ENCODE measurements at places on chromosomes 6 and 20.

GRCh38 chr6:85421972-85422371 is 27.9 kb upstream of the NT5E start:
- no peak for DNase-seq

DNA sequence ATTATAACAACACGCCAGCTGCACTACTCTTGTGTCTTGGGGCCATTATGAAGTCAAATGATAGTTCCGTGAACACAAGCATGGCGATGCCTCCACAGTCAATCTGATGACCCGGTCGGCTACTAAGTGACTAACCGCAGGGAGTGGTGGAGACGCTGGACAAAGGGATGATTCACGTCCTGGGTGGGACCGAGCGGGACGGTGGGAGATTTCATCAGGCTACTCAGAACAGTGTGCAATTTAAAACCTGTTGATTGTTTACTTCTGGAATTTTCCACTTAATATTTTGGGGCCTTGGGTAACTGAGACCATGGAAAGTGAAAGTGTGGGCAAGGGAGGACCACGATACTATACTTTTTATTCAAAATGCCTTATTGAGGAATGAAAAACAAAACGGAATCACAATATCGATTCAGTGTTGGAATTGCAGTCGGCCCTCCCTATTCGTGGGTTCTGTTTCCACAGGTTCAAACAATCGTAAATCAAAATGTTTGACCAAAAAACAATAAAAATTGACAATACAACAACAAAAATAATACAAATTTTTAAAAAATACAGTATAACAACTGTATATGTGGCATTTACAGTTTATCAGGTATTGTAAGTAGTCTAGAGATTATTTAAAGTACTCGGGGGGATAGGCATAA is 66.5 kb downstream of the MYLK4 start:
- DNase-seq = no peak

- DNase-seq = no peak
Measured at GRCh38 chr6:162363757-162364156, 363.8 kb downstream of the PRKN start.

GRCh38 chr6:148935705-148936435 is 189.0 kb downstream of the UST start:
- DNase-seq = no peak

DNA sequence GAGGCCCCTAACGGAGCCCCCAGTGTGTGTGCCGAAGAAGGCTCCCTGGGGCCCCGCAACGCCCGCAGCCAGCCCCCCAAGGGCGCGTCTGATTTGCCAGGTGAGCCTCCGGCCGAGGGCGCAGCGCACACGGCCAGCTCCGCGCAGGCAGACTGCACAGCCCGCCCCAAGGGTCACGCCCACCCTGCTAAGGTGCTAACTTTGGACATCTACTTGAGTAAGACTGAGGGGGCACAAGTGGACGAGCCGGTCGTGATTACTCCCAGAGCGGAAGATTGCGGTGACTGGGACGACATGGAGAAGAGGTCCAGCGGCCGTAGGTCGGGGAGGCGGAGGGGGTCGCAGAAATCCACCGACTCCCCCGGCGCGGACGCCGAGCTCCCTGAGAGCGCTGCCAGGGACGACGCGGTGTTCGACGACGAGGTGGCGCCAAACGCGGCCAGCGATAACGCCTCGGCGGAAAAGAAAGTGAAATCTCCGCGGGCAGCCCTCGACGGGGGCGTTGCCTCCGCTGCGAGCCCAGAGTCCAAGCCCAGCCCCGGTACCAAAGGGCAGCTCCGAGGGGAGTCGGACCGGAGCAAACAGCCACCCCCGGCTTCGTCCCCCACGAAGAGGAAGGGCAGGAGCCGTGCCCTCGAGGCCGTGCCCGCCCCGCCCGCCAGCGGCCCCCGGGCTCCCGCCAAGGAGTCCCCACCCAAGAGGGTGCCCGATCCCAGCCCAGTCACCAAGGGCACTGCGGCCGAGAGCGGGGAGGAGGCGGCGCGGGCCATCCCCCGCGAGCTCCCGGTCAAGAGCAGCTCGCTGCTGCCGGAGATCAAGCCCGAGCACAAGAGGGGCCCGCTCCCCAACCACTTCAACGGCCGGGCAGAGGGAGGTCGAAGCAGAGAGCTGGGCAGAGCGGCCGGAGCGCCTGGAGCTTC is 117.0 kb downstream of the RTN4IP1 start:
- peak; percentile 20 for DNase-seq

- no peak for DNase-seq
Measured at GRCh38 chr6:71383901-71384489, 95.4 kb downstream of the OGFRL1 start.

GRCh38 chr6:126127659-126128058 is 141.3 kb downstream of the TRMT11 start:
- no peak for DNase-seq

DNA sequence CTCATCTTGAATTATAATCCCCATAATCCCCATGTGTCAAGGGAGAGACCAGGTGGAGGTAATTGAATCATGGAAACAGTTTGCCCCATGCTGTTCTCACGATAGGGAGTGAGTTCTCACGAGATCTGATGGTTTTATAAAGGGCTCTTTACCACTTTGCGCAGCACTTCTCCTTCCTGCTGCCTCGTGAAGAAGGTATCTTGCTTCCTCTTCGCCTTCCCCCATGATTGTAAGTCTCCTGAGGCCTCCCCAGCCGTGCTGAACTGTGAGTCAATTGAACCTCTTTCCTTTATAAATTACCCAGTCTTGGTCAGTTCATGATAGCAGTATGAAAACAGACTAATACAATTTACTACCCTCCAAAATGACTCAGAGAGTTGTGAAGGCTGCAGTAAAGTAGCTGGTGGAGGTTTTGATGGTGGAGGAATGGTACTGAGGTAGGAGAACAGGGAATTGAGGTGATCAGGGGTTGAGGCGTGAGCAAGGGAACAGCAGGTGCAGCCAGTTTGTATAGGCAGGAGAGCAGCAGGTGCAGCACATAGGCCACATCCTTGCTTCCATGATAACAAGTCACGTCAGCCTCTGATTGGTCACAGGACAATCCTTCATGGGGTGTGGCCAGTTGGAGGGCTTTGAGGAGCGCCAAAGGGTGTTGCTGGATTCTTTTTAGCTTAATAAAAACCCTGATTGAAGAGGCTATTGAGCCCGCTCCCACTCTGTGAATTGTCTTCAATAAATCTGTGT is 150.0 kb downstream of the CDC5L start:
- DNase-seq = no peak

DNA sequence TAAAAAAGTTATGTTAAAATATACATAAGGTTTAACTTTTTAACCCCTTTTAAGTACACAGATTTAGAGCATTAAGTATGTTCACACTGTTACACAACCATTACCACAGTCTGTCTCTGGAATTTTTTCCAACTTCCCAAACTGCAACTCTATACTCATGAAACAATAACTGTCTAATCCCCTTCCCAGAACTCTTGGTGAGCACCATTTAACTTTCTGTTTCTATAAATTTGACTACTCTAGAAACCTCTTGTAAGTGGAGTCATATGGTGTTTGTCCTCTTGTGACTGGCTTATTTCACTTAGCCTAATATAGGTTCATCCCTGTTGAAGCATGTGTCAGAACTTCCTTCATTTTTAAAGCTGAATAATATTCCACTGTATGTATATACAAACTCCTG is 98.1 kb downstream of the MAP3K7 start:
- DNase-seq = no peak

DNA sequence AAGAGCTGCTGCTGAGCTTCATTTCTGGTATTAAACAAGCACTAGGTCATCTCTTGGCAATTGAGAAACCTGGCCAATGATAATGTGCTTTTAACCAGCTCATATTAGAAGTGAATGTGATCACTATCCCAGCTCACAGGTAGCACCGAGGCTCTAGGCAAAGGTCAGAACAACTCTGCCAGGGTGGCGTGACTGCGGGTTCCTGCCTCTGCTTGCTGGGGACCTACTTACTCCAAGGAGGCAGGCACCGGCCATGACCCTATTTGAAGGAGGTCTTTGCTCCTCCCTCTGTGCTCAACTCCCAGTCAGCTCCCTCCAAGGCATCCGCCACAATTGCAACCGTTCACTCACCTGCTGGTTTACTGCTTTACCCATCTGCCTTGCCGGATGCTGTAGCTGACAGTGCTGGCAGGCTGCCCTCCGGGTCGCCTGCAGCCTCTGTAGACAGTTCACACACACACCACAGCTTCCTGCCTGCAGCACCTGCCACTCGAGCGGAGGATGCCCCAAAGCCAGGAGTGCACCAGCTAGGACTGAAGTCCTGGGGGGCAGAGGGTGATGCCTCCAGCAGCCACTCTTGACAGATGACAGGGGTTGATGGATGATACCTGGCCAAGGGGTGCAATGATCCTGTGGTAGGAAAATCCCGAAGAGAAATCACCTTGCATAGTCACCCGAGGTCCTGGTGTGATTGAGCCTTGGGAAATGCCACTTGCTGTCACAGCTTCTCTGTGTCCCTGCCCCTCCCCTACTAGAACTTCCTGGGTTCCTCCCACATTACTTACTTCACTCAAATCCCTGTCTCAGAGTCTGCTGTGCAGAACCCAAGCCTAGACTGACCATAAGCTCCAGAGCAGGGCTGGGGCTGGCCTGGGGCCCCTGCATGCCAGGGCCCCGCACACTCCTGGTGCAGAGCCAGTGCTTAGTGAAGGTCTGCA is 8.8 kb upstream of the VSX1 start:
- DNase-seq = no peak

DNA sequence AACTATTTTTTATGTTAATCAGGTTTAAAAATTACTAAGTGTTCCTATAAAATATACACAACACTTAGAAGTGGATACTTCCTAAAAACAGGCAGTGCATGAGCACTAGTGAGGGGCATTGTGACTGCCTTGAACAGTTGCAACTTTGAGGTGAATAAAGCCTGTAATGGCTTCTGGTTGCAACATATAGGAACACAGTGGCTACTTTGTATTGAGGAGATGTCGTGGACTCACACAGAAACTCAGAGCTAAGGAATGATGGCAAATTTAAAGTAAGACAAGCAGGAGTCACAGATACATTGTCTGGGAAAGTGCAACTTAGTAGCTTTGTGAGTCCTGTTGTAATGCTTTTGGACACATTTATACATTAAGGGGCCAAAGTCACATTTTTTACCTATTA is 861 bp upstream of the HLA-A start:
- no peak for DNase-seq

GRCh38 chr6:41735427-41736185 is at the start of gene TFEB:
Gene TFEB, minus strand, starts transcription at chr6:41735608. Its CDS starts 44,395 bp downstream, at chr6:41691213.
- peak; percentile 61 for DNase-seq

- DNase-seq = no peak
Measured at GRCh38 chr20:4070323-4071177, 55.2 kb upstream of the RNF24 start.
